ENCODE measurements at places on chromosomes 1 and 21.

- no peak for DNase-seq
Observed at GRCh38 chr1:219130366-219130935, 43.2 kb upstream of the LYPLAL1 start.

GRCh38 chr1:155938220-155938627 is 3.2 kb upstream of the RXFP4 start:
- peak; percentile 71 for DNase-seq

- DNase-seq, result peak; percentile 47
Observed at GRCh38 chr1:240149484-240150094, 57.9 kb downstream of the FMN2 start.

DNA sequence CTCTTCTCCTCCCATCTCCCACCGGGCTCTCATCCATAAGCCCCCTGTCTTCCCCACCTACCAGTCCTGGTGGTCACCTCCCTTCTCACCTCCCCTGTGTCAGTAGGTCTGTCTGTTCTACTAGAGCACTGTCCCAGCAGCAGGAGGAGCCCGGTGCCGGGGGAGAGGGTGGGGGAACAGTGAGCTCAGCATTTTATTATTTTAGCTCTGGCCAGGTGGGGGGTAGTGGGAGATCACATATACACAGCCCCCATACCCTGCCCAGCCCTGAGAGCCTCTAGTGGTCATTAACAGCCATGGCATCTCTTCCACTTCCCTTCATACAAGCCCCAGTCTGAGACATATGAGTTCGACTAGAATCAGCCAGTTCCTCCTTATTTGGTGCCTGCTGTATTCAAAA is at the start of gene TMOD4:
TSS of gene TMOD4 (minus strand) at position 119 of the 400 bp plus-strand sequence. CDS start 1,106 bp downstream, outside the sequence.
- DNase-seq, result no peak

GRCh38 chr1:217674028-217674729 is 43.0 kb downstream of the SPATA17 start:
- no peak for DNase-seq

DNA sequence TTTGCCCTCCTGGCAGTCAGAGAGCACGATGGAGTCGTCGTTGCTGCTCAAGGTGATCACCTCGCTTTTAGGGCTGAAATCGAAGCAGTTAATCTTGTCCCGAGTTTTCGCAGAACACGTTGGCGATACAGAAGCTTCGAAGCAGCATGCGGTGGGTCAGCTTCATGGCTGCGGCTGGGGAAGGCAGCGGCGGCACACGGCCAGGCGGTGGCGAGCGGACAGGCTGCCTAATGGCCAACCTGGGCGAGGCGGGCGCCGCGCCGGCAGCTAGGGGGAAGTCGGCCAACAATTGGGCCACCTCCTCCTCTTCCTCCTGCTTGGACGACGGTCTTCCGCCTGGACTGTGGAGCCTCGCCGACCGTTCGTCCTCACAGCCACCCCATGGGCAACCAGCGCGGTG is 34.8 kb downstream of the CDC7 start:
- DNase-seq, result no peak

DNA sequence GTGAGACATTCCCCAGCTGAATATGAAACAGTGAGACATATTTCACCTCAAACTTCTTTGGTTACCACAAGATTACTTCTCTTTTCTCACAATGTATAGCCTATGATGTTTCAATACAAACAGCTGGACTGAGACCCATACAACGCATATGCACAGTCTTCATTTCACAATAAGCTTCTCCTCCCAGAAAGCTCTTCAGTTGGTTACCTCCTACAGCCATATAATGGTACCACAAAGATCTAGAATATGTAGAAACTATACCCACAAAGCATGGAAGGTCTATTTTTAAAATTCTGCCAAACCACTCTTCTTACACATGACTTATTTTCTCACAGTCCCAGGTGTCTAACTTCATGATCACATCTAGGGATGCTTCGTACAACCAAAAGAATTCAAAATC is 70.8 kb downstream of the JAK1 start:
- DNase-seq, result no peak

- no peak for DNase-seq
Observed at GRCh38 chr1:231020816-231021215, 19.2 kb downstream of the FAM89A start.

- no peak for DNase-seq
Observed at GRCh38 chr21:37503848-37504467, 137.4 kb downstream of the DYRK1A start.

GRCh38 chr21:43369124-43369523 is 57.8 kb downstream of the SIK1 start:
- DNase-seq, result no peak

- peak; percentile 57 for DNase-seq
Observed at GRCh38 chr1:31765041-31765467, 914 bp upstream of the ADGRB2 start.

DNA sequence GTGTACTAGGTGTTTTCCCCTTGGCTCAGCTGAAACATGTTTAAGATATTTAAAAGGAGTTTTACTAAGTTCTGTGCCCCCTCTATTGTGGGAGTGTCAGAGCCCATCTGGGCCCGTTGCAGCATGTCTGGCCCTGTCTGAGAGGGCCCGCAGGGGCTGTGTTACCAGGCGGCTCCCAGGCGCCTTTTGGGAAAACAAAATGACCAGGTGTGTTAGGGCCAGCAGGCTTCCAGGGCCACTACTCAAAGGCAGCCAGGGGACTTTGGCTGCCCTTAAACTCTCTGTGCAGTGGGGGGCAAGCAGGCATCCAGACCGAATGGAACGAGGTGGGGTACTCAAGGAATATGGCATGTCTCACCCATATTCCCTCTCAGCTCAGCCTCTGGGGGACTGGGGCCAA is 111.7 kb downstream of the KCNN3 start:
- no peak for DNase-seq

DNA sequence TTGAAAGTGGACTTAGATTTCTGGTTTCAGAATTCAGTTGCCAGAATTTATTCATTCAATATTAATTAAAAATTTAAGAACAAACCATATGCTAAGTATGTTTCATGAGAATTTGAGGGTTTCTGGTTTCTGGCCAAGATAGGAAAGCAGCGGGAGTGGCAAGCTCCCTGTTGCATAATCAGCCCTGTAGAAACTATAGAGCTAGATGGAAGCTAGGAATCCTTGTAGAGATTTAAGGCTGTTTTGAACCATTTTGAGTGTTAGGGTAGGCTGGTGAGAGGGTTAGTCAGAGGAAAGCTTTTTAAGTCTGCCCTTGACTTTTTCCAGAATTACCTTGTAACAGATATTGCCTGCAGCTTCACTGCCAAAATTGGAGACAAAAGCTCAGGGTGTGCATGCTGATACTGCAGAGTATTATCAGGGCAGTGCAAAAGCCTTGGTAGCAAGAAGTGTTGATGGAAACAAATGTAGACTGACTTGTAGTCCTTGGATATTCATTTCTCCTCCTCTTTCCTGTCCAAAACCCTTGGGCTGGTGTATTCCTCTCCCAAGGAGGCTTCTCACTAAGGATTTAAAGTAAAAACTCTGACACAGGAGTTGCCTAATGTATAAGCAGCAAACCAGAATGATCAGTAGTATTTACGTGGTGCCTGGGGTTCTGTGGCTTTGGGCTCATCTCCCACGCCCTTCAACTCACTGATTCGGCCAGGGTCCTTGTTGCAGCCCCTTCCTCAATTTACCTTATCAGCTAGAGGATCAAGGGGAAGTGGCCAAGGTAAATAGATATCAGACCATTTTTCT is 12.6 kb upstream of the GIPC2 start:
- DNase-seq, result no peak

DNA sequence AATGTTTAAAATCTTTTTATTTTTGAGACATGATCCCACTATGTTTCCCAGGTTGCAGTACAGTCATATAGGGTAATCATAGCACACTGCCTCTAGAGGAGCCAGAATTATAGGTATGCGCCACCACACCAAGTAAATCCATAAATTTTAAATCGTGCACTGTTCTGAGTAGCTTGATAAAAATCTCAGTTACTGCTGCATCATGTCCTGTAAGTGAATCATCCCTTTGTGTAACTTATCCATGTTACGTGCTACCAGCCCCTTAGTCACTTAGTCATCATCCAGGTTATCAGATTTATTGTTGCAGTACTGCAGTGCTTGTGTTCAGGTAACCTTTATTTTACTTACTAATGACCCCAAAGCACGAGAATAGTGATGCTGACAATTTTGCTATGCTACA is 1770.9 kb downstream of the BRINP3 start:
- no peak for DNase-seq

- no peak for DNase-seq
Observed at GRCh38 chr1:83996191-83996590, 2.7 kb downstream of the TTLL7 start.

DNA sequence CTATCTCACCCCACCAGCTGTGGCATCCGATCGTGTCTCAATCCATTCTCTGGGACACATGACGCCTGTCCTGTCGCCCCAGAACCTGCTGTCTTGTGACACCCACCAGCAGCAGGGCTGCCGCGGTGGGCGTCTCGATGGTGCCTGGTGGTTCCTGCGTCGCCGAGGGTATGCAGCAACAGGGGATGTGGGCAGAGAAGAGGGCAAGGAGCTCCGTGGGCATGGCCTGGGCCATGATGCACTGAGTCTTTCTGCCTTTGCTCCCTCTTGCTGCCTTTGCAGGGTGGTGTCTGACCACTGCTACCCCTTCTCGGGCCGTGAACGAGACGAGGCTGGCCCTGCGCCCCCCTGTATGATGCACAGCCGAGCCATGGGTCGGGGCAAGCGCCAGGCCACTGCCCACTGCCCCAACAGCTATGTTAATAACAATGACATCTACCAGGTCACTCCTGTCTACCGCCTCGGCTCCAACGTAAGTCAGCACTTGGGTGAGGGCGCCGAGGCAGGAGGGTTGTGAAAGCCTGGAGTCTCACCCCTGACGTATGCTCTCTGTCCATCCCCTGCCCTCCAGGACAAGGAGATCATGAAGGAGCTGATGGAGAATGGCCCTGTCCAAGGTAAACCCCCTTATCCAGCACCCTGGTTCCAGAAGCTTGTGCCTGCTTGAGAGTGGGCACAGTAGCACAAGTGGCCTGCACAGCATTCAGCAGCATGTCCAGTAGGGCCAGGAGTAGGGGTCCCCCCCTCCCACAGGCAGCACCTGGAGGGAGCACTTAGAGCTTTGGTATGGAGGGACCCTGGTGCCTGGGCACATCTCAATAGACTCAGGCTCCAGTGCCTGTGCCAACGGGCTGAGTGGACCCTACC is 8.8 kb downstream of the TINAGL1 start:
- DNase-seq, result no peak

DNA sequence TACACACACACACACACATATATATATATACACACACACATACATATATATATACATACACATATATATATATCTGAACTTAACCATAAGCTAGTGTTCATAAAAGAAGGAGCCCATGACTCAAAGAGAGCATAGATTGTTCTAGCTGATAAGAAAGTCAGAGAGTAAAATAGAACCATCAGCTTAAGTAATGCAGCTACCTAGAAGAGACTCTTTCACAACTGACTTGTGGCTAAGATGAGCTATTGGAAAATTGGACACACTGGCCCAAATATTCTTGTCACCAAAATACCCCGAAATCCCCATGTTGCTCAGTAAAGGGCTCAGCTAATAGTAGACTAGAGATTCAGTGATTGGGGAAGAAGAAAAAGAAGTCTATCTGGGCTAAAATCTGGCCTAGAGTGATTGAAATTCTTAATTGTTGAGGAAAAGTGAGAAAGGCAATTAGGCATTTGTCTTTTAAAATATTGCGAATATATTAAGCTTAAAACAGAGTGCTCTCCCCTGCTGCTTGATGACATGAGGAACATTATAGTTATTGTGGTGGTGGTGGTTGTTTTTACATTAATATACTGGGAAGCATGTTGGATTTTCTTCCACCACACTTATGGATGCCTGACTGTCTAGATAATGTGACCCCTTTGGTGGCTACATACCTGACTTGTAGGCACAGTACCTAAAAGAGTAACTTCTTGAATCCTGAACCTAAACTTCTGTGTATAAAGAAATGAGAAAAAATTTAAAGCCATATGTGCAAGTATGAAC is 6.3 kb downstream of the SLAMF1 start:
- DNase-seq, result no peak

- no peak for DNase-seq
Observed at GRCh38 chr1:6967431-6968111, 182.3 kb downstream of the CAMTA1 start.

DNA sequence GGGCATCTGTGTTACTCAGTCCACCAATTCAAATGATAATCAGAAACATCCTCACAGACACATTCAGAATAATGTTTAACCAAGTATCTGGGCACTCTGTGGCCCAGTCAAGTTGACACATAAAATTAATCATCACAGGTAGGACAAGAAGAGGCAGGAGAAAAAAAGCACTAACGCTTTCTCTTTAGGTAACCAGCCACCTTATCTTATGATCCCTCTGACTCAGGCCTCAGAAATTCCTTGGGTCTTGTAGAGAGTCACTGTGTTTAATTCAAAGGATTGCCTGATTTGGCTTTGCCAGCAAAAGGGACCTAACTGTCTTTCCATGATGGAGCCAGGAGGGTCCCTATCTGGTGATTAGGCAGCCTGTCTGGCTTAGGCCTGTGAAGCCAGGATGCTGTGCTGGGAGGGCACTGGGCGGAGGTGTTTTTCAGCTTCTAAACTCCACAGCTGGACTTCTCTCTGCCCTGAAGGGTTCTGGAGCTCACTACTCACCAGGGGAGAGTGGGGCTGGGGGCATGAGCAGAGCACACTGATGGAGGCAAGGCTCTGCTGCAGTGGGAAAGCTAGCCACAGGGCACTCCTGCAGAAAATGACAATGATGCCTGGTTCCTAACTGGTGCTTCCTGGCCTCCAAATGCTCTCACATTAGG is 36.4 kb upstream of the STUM start:
- no peak for DNase-seq

DNA sequence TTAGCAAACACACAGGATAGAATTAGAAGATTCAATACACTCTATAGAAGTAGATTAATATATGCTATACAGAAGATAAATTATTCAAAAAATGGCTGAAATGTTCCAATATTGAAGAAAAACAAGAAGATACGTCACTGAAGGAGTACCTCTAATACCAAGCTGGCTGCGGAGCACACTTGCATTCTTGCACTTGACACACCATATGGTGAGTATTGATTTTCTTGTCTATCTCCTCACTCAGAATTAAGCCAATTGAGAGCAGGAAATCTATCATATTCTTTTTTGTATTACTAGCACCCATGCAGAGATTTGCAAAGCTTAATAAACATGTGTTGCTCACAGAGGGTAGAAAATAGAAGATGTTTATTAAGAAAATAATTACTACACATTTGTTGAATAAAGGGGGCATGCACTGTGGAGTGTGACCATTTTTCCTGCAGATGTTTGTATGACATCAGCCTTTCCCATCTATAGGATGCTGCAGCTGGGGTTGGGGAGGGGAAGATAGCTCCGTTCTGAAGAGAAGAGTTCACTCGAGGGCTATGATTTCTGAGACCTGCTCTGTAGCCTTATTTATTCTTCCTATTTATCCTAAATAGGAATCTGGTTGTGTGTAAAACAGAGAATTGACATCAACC is 318.1 kb downstream of the HHIPL2 start:
- DNase-seq, result no peak

- no peak for DNase-seq
Observed at GRCh38 chr21:46555225-46555617, 49.7 kb downstream of the S100B start.
